Brain microvascular endothelial cell (primary cell): ENCODE measurements at places on chromosomes 1 and 21.

- DNase-seq: peak; percentile 22
Measured at GRCh38 chr1:224784265-224785039, 145.0 kb upstream of the DNAH14 start.

- DNase-seq: no peak
Measured at GRCh38 chr1:56938646-56939045, 27.2 kb downstream of the C8B start.

DNA sequence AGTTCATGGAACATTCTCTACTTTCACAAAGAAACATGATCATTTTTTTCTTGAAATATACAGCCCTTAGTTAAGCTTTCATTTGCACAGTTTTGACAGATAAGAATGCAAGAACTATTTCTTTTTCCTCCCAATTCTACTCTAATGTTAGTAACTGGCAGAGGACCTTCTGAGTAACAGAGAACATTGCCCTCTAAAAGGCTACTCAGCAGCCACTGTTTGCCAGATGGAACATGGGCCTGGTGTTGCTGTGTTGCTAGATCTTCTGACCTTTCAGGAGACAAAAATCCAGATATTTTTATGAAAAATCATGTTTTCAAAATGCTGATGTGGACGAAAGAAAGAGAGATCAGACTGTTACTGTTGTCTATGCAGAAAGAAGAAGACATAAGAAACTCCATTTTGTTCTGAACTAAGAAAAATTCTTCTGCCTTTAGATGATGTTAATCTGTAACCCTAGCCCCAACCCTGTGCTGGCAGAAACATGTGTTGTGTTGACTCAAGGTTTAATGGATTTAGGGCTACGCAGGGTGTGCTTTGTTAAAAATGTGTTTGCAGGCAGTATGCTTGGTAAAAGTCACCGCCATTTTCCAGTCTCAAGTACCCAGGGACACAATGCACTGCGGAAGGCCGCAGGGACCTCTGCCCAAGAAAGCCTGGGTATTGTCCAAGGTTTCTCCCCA is 2.9 kb upstream of the PRDX6 start:
- DNase-seq: no peak

DNA sequence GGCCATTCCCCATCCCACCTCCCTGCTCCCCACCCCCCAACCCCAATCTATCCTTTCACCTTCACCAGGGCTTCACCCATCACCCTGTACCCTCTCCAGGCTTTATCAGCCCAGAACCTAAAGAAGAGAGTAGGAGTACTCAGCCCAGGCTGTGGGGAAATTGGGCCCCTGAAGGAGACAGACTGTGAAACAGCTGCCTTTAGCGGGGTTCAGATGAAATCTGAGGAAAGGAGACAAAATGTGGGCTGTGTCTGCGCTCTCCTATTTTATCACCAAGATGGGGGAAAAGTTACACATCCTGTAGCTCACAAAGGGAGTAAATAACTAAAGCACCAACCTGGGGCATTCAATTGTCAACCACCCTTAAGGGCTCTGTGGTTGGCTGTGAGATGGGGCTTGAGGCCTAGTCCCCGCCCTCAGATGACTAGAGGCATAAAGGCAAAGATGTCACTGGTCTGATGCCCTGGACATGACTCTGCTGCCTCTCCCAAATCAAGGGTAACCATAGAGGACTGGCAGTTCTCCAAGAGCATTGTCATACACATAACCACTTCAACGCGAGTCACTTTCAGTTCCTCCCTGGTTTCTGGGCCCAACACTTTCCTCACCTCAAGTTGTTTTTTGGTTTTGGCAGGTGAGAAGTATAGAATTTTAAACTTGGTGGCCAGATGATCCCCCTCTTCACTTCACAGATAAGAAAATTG is 30.0 kb downstream of the SLC27A3 start:
- DNase-seq: peak; percentile 76

GRCh38 chr21:36630485-36631206 is 68.3 kb upstream of the SIM2 start:
- DNase-seq: peak; percentile 33

DNA sequence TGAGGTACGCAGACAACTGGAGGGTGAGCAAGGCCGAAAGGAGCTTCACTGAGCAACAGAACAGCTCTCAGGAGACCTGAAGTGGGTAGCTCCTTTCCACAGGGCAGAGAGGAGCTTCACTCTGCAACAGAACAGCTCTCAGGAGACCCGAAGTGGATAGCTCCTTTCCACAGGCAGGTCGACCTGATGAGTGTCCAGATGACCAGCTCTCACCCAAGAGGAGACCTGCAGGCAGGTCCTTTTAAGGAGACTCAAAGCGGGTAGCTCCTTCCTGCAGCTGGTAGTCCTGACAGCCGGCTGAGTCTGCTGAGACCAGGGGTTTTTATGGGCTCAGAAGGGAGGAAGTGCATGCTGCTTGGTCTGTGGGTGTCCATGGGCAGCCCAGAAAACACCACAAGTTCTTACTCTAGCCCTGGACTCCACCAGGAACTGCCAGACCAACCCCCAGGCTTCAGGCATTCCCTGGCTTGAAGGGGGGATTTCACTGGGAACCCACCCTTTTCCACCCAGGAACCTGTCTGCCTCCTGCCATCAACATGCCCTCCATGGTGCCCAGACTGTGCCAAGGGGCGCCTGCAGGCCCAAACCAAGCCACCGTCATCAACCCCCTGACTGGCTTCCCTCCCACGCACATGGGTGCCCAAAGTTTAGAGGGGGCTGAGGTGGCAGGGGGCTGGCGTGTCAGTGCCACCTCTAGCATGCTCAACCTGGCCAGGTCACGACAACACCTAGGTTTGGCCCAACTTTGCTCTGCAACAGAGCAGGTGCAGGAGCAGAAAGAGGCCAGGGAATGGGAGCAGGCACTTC is 43.6 kb downstream of the ZBTB8OS start:
- DNase-seq: no peak

DNA sequence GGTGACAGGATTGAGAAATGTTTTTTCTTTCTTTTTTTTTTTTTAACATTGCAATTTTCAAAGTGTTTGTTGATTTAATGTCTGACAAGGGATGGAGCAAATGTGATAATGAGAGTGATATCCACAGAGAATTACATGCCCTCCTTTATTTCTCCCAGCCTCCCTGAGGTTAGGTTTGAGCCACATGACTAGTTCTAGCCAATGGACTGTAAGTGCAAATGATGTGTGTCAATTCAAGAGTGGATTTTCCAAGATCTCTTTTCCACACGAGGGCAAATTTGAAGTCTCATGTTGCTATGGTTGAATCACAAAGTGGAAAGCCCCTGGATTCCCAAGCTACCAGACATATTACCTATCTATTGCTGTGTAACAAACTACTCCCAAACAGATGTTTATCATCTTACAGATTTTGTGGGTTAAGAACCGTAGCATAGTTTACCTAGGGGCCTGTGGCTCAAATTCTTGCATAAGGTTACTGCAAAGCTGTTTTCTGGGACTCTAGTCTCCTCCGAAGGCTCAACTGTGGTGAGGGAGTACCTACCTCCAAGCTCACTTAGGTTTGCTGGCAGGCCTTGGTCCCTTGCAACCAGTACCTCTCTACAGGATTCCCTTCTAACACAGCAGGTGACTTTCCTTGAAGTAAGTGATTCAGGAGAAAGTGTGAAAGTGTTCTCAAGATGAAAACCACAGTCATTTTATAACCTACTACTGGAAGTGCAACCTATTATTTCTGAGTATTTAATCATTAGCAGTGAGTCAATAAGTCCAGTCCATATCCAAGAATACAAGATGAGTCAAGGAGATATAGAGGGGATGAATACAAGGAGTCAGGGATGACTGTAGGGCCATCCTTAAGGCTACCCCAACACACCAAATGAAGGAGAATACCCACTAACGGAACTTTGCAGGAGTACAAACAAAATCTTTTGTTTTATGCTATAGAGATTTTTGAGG is 533.6 kb downstream of the PTPRC start:
- DNase-seq: no peak

- no peak for DNase-seq
Measured at GRCh38 chr1:88276163-88276562, 407.9 kb upstream of the PKN2 start.

DNA sequence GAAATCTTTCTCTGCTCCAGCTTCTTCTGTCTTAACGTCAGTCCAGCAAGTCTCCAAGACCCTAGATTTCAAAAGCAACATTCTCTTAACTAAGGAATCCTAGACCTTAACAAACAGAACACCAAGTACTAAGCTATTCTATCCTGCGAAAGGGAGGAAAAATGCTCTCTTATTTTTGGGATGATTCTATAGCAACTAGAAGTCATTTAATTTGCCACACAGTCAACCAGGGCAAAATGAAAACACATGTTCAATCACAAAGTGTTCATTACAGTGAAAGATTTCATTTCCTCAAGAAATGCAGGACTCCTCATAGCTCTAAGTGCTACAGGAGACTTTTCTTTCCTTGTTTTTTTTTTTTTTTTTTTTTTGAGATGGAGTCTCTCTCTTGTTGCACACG is 36.2 kb upstream of the DOCK7 start:
- DNase-seq: no peak

DNA sequence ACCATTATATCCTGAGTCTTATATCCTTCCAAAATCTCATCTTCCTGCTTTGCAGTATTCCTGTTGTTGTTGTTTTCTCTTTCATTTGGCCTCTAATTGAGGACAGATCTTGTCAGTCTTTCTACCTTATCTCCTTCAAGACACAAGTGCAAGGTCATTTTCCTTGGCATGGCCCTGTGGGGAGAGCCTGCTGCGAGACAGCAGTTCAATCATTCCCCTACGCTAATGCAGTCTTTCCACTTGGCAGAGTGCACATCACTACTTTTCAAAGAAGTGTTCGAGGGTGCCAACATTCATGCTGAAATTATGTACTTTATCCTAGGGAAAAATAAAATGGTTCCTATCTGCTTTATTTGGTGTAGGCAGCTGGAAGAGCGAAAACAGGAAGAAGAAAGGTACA is 130.3 kb upstream of the SPATA6 start:
- DNase-seq: no peak

GRCh38 chr1:36419140-36419539 is 21.4 kb upstream of the LSM10 start:
- no peak for DNase-seq

DNA sequence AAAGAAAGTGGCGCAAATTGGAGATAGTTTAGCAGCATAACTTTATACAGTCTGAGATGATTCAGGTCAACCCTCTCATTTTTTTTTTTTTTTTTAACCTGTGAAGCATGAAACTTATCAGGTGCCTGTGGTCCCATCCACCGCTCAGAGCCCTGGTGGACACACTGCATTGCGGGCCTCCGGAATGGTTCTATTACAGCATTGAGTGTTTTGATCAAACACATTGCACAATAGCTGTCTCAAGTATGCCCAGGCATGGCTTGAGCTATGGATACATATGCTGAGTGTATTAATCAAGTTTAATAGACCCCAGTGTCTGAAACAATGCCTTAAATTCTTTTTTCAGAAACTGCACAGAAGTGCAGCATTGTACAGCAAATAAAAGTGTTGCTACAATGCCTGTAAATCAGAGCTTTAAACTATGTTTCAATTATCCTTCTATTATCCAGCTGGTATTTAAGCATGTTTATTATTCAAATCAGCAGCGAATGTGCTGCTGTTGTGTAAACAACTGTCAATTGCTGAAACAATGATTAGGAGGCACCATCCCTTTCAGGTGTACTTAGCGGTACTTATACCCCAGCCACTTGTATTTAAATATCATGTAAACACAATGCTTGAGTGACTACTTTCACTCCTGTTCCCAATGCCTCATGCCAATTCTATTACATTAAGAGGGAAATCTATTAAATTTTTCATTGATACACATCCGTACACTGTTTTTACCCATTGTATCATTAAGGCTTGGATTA is 456.6 kb downstream of the RPS6KC1 start:
- no peak for DNase-seq

GRCh38 chr1:24348196-24348595 is 29.0 kb downstream of the GRHL3 start:
- no peak for DNase-seq

GRCh38 chr1:111863401-111863800 is 107.7 kb downstream of the DDX20 start:
- no peak for DNase-seq

DNA sequence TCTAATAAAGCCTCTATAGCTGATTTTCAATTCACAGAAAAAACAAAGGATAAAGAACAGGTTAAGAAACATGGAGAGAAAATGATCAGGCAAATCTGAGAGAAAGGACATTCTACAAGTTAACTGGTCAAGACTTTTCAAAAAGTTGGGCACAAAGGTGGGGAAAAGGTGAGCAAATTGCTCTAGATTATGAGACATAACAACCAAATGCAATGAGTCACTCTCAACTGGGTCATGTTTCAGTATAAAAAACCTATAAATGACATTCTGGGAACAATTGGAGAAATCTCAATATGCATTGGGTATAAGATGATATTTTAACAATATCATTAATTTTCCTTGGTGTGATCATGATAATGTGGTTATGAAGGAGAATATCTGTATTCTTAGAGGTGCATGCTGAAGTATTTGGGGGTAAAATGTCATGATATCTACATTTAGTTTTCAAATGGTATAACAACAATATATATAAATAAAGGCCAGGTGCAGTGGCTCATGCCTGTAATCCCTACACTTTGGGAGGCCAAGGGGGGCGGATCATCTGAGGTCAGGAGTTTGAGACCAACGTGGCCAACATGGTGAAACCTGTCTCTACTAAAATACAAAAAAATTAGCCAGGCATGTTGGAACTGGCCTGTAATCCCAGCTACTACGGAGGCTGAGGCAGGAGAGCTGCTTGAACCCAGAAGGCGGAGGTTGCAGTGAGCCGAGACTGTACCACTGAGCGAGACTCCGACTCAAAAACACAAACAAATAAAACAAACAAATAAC is 27.0 kb downstream of the ANKRD13C start:
- no peak for DNase-seq

GRCh38 chr1:240114222-240114621 is 22.5 kb downstream of the FMN2 start:
- DNase-seq: no peak

GRCh38 chr1:215005078-215005477 is 77.5 kb upstream of the KCNK2 start:
- no peak for DNase-seq

DNA sequence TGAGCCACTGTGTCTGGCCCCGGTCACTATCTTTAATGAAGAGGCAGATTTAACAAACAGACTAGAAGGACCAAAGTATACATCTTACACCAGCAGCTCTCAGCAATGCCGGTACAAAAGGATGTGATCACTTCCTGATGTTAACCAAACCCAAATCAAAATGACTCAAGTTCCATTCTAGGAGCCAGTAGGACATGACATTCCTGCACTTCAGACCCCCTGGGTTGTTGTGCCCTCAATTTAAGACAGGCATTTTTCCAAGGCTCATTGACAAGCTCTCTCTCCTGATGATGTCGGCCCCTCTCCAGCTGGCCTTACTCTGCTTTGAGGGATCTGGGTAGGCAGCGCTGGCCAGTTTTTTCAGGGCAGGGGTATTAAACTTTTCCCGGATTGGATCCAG is 35.1 kb downstream of the YARS1 start:
- DNase-seq: peak; percentile 35

- DNase-seq: no peak
Measured at GRCh38 chr1:180997843-180998504, 24.7 kb downstream of the STX6 start.
